ENCODE measurements at places on chromosomes 5 and 9.
A peak's percentile ranks its signal among the peaks of the same experiment; 100 is the strongest.

DNA sequence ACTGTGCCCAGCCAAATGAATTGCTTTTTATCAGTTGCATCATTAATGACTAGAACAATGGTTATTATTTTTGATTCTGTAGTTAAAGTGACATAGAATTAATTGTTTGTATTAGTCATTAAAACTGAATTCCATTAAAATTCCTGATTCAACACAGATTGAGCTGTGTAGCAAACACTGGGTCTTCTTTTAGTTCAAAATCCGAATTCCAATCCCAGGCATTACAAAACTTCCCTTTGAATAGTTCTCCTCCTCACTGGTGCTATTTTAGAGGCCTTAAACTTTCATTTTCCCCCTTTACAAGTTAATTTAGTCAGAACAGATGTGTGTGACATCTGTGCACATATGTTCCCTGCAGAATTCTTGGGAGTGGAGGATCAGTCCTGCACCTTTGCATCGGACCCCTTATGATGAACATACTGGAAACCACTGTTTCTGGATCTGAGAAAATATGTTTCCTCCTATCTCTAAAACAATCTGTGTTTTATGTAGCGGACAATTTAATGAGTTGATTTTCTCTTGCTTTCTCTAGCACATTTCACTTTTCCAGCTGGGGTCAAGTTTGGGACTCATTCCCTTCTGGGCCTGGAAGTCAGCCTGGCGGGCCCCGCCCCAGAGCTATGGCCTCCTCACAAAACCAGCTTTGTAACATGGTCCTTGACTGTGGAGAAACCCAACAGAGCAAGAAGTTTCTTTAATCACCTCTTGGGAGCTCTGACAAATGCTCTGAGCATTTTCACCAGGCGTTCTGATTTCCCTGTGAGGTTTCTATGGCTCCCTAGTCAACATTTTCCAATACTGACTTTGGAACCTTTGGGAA is 87.9 kb upstream of the MAMDC2 start:
- DNase-seq: no peak

- no peak for DNase-seq
Observed at GRCh38 chr9:92098638-92099037, 16.6 kb downstream of the SPTLC1 start.

DNA sequence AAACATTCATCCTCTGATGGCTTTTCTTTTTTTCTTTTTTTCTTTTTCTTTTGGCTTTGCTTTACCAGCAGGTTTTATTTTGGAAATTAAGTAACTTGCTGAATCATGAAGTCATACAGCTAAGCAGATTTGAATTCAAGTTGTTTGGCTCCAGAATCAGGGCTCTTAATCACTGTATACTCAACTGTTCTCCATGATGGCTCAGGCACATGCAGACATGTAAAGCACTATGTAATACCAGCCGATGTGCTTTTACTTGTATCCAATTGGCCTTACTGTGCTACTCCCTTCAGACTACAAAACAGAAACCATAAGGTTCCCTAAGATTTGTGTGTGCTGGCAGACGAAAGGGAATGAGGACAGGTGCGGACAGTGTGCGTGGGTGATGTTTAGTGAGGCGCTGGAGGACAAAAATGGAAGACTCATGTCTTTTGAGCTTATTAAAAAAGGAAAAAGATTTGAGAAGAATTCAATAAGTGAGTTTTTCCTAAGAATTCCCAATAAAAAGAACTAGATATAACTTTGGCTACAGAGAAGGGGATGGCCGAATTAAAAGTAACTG is 44.7 kb upstream of the OTP start:
- no peak for DNase-seq

- peak; percentile 21 for DNase-seq
Observed at GRCh38 chr5:140108093-140109017, 5.6 kb upstream of the PURA start.

GRCh38 chr5:110475529-110475928 is 250.9 kb downstream of the TMEM232 start:
- DNase-seq: no peak

DNA sequence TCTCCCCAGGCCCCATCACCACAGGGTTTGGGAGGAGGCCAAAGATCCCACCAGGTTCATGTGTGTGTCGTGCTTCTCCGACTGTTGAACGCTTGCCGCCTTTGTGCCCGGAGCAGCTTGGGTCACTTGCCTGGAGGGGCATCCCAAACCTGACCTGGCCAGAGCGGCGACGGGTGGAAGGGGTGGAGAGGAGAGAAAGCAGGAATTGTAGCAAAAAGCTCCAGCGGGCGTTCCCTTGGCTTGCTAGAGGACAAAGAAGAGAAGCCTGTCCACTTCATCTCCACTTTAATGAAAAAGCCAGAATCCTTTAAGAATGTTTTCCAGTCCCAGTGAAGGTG is 2.9 kb upstream of the TRIM41 start:
- no peak for DNase-seq

DNA sequence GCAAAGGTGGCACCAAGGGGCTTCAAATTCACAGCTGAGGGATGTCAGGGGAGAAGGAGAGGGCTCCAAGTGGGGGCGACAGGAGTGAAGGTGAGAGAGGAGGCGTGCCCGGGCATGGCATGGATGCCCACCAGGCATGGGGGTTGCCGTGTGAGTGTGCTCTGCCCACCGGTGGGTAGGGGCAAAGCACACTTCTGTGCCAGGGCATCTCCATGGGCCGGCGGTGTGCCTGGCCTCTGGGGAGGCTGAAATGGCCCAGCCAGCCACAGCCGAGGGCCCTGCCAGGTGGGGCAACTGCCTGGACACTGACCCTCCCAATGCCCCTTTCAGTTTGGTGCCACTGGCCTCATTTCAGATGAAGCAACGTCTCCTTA is 14.0 kb upstream of the RNU6ATAC start:
- DNase-seq: no peak

- no peak for DNase-seq
Observed at GRCh38 chr5:7742241-7742656, 108.7 kb downstream of the CFAP90 start.

GRCh38 chr9:38183994-38184568 is 115.1 kb upstream of the SHB start:
- DNase-seq: no peak

DNA sequence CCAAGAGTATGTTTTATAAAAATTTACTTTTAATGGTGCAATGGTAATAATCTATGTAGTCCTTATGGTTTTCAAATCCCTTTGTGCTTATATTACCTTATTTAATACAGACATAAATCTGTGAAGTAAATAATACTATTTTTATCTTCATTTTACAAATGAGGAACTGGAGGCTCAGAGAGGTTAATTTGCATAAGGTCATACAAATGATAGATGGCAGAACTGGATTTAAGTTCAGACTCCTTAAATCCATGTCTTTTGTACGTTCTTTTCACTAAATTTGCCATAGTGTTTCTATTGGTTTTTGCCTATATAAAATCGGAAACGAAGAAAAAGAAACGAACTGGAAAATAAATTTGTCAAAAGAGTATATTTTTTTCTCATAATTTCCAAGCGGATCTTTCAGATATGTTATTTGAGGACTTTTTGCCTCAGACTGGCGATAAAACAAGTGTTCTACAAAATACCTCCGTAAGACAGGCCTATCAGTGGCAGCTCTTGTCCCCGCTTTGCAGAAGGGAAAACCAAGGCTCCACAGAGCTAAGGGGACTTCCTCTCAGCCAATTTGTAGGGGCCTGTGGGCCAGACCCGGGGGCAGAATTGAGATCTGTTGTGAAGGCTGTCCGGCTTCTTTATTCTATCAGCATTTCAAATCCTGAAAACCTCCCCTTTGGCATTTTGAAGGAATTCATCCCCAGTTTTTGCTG is 1.1 kb upstream of the TNFAIP8 start:
- DNase-seq: no peak

- peak; percentile 48 for DNase-seq
Observed at GRCh38 chr9:33619666-33620404, 95.8 kb downstream of the ANKRD18B start.

DNA sequence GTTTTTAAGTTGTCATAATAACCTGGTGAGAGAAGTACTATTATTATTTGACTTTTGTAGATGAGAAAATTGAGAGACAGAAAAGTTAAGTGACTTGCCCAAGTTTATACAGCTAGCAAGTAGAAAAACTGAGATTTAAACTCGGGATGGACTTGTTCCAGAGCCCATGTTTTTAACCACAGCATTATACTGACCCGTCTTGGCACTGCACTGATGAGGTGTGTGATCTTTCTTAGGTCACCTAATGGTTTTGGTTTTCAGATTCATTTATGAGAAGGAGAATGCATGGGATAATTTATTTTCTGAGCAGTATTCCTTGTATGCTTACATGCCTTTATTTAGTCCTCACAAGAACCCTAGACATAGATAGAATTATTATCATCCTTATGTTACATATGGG is 201.8 kb upstream of the CDKN2B start:
- DNase-seq: no peak

DNA sequence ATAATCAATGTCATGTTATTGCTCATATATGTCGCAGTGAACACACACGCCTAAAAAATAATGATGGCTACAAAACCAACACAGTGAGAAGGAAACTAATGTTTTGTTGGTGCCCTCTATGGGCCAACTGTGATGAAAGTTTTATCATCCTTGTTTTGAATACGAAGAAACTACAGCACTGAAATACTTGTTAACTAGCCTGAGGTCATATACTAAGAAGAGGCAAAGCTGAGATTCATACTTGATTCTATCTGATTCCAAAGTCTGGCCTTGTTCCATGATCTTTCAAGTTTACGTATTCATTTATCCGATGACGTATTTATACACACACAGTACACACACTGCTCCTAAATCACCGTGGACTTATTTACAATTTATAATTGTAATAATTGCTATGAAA is 16.1 kb upstream of the DRD1 start:
- DNase-seq: peak; percentile 13

- no peak for DNase-seq
Observed at GRCh38 chr9:9615086-9615485, 997.7 kb downstream of the PTPRD start.

GRCh38 chr9:100670719-100671118 is 92.8 kb downstream of the CAVIN4 start:
- DNase-seq: no peak

DNA sequence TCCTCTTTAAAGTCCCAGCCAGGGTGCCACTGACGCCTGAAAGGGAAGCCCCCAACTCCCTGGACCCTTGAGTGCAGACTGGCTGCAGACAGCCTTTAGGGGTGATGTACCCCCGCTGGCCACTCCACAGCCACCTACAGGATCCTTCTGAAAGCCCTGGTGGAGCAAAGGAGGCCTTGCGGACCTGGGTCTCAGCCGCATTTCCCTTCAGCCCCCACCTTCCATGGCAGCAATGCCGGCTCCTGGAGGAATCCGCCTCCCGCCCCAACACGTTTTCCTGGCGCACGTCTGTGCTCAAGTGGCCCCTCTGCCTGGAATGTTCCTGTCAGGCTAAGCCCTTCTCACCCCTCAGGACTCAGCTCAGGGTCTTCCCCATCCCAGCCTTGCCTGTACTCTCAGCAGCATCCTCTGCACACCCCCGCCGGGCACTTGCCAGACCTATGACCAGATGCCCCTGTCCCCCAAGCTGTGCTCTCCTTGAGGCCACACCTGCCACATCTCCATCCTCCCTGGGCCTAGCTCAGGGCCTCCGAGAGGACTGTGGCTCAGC is 134.1 kb upstream of the RAPGEF1 start:
- DNase-seq: no peak

DNA sequence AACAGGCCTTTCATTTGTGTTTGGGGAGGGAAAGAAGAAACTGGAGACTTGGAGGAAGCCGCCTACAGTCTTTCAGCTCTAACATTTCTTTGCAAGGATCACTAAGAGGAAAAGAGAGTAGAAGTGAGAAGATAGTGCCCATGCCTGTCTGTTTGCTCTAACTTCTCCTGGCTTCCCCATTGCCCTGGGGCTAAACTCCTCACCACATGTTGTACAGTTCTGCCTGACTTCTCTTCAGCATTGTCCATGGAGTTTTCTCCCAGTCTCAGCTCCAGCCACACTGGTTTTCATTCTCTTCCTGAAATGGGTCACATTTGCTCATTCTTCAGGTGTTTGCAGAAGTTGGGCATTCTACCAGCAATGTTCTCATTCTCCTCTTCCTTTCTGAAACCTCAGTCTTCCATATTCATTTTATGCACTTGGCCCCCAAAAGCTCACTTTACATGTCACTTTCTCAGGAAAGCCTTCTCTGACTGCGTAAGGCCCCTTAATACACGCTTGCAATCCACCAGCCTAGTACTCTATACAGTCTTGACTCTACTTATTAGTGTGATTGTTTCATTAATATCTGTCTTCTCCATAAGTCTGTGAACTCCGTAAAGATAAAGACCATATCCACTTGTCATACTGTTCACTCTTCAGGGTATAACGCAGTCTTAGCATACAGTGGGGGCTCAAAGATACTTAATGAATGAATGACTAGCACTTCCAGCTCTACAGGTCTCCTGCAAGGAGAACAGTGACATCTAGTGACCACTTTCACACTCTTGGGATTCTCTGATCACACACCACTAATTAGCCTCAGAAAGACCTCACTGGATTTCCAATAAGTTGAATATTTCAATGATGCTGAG is 40.2 kb upstream of the TRIM32 start:
- peak; percentile 41 for DNase-seq

- no peak for DNase-seq
Observed at GRCh38 chr9:18365651-18366050, 108.3 kb upstream of the ADAMTSL1 start.

GRCh38 chr5:14917719-14918118 is 46.1 kb upstream of the ANKH start:
- DNase-seq: no peak

GRCh38 chr5:42760426-42760825 is 3.8 kb downstream of the CCDC152 start:
- no peak for DNase-seq

GRCh38 chr9:98922721-98923435 is 20.8 kb upstream of the COL15A1 start:
- no peak for DNase-seq

GRCh38 chr5:107218457-107219193 is 452.1 kb downstream of the EFNA5 start:
- DNase-seq: no peak

DNA sequence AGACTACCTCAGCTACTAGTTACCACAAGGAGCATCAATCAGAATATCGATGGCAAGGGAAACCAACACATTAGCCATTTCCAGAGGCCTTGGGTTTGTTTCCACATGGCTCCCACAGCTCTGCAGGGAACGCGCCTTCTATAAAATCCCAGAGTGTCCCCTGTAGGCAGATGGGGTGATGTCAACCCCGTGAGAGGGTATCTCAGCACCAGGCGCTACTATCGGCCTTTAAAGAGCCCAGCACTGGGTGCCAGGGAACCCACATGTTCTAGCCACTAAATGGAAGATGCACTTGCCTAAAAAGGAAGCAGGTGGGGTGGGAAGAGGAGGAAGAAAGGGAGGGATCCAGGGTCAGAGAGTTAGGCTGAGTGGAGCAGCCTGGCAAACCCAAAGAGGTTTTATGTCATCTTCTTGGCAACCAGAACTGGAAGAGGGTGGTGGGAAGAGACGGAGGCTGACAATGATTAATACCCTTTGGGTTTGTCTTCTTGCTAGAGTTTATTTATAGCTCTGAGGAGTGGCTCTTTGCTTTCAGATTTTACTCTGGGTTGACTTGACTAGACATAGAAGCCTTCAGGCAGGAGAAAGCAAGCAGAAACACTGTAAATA is 19.9 kb downstream of the MACROH2A1 start:
- no peak for DNase-seq

- DNase-seq: no peak
Observed at GRCh38 chr5:97745817-97746216, 562.8 kb upstream of the RIOK2 start.
